ENCODE measurements at places on chromosomes 4 and X.

DNA sequence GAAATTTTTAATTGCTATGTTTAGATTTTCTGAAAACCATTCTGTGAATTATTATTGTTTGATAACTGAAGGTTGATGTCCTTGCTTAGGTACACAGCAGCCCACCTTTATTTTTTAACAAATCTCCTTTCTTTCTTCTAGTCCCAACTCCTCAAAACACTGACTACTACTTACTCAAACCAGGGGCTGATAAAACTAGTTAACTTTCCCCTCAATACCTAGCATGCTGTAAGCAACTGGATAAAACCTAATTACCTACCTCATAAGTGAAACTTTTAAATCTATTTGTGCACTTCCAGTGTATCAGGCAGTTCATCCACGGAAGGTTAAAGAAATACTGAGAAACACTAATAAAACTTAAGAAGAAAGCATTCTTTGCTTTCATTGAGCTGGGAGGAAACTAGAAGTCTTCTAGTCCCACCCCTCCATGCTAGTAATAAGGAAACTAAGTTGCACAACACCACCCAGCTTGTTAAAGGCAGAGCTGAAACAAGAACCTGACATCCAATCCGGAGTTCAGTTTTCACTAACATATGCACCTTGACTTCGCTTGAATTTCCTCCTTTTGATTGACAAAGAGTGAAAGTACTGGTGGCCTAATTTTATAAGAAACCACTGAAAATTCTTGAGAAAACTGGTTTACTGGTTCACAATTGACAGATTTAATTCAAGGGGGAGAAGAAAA, 180.2 kb upstream of the TET2 start:
- DNase-seq, result no peak

DNA sequence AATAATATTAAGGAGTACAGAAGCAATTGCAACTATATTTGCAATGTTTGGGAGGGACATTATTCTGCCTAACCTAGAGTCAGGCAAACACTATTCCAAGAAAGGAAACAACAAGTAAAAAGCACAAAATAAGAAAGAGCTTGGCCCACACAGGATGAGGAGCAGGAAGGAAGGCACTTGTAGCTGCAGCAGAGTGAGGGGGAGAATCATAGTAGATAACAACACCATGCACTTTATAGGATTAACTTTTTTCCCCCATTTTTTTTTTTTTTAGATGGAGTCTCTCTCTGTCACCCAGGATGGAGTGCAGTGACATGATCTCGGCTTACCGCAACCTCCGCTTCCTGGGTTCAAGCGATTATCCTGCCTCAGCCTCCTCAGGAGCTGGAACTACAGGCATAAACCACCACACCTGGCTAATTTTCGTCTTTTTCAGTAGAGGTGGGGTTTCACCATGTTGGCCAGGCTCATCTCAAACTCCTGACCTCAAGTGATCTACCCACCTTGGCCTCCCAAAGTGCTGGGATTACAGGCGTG, 10.3 kb upstream of the JCHAIN start:
- DNase-seq, result no peak

- no peak for DNase-seq
These were observed 2.7 kb upstream of the WDR45 start for GRCh38 chrX:49082271-49082871.

- DNase-seq, result no peak
These were observed 386.1 kb upstream of the CNKSR2 start for GRCh38 chrX:20988118-20988517.

DNA sequence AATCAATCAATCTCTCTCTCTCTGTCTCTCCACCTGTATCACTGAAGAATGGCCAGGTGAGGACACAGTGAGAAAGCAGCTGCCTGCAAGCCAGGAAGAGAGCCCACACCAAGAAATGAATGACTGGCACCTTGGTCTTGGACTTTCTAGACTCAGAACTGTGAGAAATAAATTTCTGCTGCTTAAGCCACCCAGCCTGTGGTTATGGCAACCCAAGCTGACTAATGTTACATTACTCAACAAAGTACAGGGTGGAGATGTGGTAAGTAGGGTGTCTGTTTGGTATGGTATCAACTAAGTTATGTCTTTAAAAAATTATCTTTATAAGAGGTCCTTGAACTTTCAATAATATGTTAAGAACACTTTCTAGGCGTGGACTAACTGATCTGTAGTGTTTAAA, 159.3 kb downstream of the EPHA5 start:
- DNase-seq, result no peak

GRCh38 chr4:186724058-186724863, 605 bp upstream of the FAT1 start:
- no peak for DNase-seq

DNA sequence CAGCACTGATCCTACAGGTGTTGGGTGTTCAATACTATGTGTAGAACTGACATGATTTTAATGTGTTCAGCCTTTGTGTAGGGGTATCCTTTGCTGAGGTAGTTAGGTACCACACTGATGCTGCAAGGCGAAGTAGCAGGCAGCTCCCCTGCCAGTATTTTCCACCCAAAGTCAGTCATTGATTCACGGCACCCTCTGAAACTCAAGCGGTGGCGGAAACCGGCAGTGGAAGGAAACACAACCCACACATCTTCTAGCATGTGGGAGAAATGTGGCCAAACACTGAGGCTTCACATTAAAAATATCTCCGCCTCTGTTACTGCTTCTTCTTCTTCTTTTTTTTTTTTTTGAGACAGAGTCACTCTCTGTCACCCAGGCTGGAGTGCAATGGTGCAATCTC, 126.3 kb downstream of the AASDH start:
- peak; percentile 67 for DNase-seq

DNA sequence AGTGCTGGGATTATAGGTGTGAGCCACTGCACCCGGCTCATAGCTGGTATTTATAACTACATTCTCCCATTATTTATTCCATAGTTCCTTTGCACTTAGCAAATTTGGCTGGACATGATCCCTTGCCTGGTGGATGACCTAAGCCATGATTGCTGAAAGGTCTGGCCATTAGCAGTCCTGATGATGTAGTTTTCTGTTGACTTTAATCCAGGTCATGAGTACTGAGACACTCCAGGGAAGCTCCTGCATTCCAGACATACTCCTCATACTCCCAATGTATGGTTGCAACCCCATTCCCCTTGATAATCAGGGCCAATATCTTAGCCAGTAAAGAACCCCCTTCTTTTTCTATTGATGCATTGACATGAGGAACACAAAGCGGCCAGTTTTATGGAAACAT, 24.4 kb upstream of the MGST2 start:
- DNase-seq, result no peak

- DNase-seq, result no peak
These were observed 113.9 kb downstream of the CT47B1 start for GRCh38 chrX:120761810-120762209.

GRCh38 chr4:169158046-169158445, 112.7 kb downstream of the SH3RF1 start:
- DNase-seq, result no peak

- DNase-seq, result no peak
These were observed 65.3 kb downstream of the ELOVL6 start for GRCh38 chr4:110132816-110133719.

- DNase-seq, result no peak
These were observed 186.1 kb downstream of the PALLD start for GRCh38 chr4:168682898-168683500.

GRCh38 chrX:136674270-136674985, 26.5 kb downstream of the CD40LG start:
- DNase-seq, result no peak

- DNase-seq, result no peak
These were observed 586.0 kb upstream of the AADAT start for GRCh38 chr4:170675568-170676262.

GRCh38 chrX:39990388-39990787, 107.4 kb downstream of the BCOR start:
- DNase-seq, result no peak

DNA sequence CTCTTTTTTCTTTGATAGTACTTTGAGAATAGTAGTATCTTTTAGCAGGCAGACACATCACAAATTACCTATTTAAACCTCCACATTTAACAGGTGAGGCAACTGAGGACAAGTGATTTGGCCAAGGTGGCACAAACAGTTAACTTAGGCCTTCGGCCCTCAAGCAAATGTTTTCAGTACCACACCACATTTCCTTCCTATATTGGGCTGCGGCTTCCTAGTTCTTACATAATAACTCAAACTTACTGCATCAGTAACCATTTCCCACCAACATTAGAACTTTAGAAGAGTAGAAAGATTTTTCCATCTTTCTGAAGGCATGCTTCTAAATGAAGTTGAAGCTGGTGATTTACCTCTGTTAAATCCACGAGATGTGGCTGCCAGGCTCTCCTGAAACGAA, 63.2 kb upstream of the SLC4A4 start:
- no peak for DNase-seq

DNA sequence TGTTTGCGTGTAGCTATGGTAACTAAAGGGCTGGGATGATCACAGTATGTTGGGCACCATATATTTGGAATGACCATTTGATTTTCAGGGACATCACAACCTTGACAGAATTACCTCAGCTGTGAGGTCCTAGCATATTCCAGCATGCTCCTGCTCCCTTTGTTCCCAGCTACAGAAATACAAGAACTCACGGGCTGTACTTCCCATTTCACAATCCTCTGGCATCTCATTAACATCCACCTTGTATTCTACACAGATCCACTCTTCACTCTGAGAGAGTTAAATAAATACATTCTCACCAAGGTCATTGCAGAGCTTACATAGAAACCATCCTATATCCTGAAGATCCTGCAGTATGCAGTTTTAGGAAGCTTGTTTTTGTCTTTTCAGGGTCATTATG, 169.7 kb downstream of the FRMPD4 start:
- no peak for DNase-seq

DNA sequence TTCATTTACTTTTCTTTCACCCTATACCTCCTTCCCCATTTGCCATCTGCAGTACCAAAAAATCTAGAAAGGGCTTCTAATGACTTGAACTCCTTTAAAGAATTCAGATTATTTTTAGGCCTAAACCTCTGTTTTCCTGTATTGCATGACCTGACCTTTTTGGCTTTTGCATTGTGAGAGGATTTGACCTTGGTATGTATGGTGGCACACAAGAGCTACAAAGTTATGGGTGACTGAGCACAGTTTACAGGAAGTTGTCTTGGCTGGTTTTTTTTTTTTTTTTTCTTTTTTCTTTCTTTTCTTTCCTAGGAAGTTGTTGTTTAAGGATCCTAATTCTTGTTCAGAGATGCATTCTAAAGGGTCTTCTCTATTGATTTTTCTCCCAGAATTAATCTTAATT, 32.0 kb upstream of the MTMR8 start:
- no peak for DNase-seq

- no peak for DNase-seq
These were observed 5.9 kb downstream of the RTL3 start for GRCh38 chrX:78653118-78653822.

- no peak for DNase-seq
These were observed 89.5 kb downstream of the TASL start for GRCh38 chrX:30488092-30488491.

DNA sequence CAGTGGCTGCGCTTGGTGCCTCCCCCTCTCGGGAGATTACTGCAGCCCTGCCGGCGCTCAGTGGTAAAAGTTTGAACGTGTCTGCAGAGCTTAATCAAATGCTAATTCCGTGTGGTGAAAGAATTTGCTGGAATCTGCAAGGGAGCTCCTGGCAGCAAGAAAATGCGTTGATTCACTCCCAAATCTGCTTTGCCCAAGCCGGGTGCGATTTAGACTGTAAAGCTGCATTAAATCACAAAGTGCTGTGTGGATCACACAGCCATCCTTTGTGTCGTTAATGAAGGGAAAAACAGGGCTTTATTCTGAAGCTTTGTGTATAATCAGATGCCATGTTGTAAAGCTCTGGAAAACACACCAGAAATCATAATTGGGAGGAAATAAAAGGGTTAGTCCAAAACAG, 444.1 kb downstream of the BCOR start:
- DNase-seq, result no peak

GRCh38 chr4:6893449-6894085, 16.1 kb upstream of the TBC1D14 start:
- DNase-seq, result no peak

DNA sequence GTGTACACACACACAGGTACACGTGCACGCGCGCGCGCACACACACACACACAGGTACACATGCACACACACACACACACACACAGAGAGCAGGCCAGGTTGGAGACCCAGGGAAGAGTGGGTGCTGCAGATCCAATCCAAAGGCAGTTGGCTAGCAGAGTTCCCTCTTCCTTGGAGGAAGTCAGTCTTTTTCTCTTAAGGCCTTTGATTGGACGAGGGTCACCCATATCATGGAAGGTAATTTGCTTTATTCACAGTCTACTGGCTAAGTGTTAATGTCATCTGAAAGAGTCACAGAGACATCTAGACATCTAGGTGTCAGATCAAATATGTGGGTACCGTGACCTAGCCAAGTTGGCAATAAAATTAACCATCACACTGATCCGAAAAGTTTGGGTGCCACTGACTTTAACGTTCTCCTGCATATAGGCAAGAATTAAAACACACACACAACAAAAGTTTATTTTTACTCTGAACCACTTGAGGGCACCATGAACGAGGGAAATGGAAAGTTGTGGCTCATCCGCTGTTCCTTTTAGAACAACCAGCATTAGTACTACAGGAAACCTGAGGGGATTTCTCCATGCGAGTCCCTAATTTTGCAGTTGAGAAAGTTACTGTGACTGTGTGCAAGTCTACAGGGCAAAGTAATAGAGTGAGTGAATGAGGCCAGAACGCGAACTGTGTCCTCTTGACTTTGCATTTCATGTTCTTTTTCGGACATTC, 66.0 kb upstream of the STOX2 start:
- DNase-seq, result no peak

DNA sequence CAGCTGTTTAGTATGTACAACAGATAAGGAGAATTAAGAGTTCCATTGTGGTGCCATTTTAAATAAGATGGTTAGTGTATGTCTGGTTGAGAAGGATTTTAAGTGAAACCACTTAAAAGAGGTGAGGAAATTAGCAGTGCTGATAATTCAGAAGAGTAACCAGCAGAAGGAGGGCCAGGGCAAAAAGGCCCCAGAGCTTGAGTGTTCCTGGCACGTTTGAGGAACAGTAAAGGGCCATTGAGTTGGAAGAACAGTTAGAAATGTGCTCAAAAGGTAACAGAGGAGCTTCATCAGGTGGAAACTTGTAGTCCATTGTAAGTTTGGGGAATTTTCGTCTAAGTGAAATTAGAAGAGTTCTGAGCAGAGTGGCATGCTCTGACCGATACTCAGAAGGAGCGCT, 606.2 kb upstream of the ZFP42 start:
- DNase-seq, result no peak

DNA sequence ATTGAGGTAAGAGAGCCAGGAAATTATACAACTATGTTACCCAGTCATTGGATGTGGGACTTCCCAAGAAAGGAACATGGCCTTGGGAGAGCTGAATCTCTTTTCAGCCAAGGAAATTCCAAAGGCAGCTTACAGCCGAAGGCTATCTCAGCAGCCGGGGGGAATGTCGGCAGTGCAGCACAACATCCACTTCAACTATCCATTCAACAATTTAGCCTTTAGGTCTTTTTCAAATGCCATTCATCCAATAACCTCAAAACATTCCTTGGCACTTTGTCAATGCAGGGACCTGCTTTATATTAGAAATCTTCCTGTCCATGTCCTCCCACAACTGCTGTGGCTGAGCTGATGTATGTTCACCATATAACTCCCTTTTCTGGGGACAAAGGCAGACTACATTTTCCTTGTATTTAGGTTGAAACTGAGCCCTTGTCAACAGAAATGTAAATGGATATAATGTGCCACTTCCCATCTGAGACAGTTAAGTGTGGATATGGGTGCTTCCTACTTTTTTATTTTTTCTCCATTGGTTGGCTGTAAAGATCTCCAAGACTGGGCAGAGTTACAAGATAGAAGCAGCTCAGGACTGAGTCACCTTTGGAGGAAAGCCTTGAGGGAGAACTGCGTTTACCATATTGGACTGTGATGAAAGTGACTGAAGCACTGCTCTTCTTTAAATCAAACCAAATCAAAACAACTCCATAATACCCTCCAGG, 94.8 kb downstream of the GPRIN3 start:
- DNase-seq, result no peak

Measured in activated T-cell treated with anti-CD3 and anti-CD28 coated beads, Interleukin-2, amount 50 U/mL, for 24 hours (primary cell).